Activated T-helper 2 cell treated with anti-CD3 and anti-CD28 coated beads, Interferon-gamma antibody, Interleukin-2, Interleukin-4, amounts not matched to agents 10 μg/mL and 5 μg/mL and 100 μg/mL, durations not matched to agents 14 hours and 24 hours and 36 hours (primary cell): ENCODE measurements at places on chromosomes 2 and 18. TPM values are rescaled to one million over a fixed set of nuclear protein-coding genes. Genes with fewer than 3 reads are reported as not detected.

- DNase-seq, result no peak
- H3K4me3 ChIP-seq, result no peak overlapping the region
- no peaks in the 10 kb centered on the region for H3K36me3 ChIP-seq
These were observed 43.9 kb upstream of the STPG4 start for GRCh38 chr2:47198985-47199451.

GRCh38 chr2:19711470-19712372 lies 190.1 kb downstream of the TTC32 start:
- peaks cover 4% of the 10 kb centered on the region for H3K27me3 ChIP-seq
- no peak overlapping the region for H3K27ac ChIP-seq
- no peak overlapping the region for H3K4me3 ChIP-seq

- no peaks in the 10 kb centered on the region for H3K27me3 ChIP-seq
- no peak overlapping the region for H3K27ac ChIP-seq
- no peak for DNase-seq
- H3K4me3 ChIP-seq, result no peak overlapping the region
- no peaks in the 10 kb centered on the region for H3K4me1 ChIP-seq
These were observed 26.3 kb downstream of the ERLEC1 start for GRCh38 chr2:53813151-53813550.

SPDYA gene
- total RNA-seq, result 1.5 and 1.8 TPM in 2 replicates

GRCh38 chr2:121722479-121722878 lies 14.2 kb downstream of the NIFK start:
- peaks cover 12% of the 10 kb centered on the region for H3K36me3 ChIP-seq
- peak overlapping the region; percentile 87 for H3K27ac ChIP-seq
- peaks cover 18% of the 10 kb centered on the region for H3K4me1 ChIP-seq
- H3K27me3 ChIP-seq, result no peaks in the 10 kb centered on the region

DNA sequence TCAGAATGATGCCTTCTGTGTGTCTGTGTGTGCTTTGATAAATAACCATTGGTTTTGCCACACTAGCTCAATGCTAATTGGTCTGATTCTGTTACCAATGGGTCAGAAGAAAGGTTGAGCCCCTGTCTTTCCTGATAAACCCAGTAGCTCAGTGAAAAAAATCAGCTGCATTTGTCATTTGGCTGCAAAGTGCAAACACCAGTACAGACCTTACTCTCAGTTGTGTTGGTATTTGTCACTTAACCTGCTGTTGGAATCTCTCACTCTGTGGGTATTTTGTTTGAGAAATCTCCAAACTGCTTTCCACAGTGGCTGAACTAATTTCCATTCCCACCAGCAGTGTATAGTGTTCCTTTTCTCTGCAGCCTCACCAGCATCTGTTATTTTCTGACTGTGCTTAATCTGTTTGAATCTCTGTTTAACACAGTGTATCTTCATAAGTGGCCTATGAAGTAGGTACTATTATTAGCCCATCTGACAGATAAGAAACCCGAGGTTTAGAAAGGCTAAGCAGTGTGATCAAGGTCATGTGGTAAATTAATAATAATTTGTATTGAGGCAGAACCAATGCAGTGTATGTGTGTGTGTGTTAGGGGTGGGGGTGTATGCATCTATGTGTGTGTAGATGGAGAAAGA lies 26.7 kb downstream of the LIMS1 start:
- H3K27ac ChIP-seq, result no peak overlapping the region
- DNase-seq, result no peak
- H3K4me3 ChIP-seq, result no peak overlapping the region
- H3K36me3 ChIP-seq, result peaks cover 5% of the 10 kb centered on the region

DNA sequence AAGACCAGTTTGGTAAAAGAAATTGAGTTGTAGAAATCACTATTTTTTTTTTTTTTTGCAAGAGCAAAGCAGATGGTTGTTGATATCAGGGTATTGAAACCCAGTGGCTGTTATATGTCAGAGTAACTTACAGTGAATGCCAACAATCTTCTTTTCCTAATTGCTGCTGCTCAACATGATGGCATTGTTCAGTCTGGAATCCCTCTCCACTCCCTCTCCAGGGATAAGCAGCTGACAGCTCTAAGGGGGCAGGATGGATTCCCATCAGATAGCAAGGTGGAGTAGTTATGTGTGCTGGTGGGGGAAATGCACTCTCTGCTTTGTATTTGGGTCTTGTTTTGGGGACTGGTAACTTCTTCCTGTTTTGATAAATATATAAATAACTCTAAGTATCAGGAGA lies 200.0 kb downstream of the PIK3C3 start:
- H3K4me3 ChIP-seq, result no peak overlapping the region
- DNase-seq, result no peak
- no peaks in the 10 kb centered on the region for H3K27me3 ChIP-seq
- H3K36me3 ChIP-seq, result no peaks in the 10 kb centered on the region

DNA sequence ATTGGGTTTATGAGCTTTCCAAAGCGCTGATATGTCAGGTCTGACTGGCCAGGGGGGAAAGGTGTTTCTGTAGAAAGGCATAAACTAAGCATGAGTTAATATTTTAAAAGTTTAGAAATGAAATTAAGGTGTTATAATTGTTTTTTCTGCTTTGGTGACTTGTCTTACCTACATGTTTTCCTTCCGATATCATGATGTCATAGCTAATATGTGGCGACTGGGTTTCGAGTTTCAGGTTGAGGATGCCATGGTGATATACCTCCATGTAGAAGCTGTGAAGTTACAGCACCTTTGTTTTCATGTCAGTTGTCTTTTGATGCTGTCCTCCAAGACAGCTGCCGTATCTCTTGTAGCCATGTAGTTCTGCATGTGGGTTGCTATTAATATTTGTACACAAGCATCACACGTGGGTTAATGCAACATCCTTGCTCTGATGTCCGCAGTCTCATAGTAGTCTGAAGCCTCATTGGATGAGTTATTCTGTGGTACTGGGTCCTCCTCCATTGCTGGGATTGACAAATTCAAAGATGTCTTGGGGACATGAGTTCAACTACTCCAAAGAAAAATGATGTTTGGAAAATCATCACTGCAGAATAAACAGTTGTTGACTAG lies 230.6 kb downstream of the PRKCE start:
- H3K4me3 ChIP-seq, result no peak overlapping the region
- DNase-seq, result no peak
- peaks cover 3% of the 10 kb centered on the region for H3K4me1 ChIP-seq
- H3K27me3 ChIP-seq, result no peaks in the 10 kb centered on the region
- H3K27ac ChIP-seq, result no peak overlapping the region

COLEC12 gene
- total RNA-seq, result not detected in 2 replicates

DNA sequence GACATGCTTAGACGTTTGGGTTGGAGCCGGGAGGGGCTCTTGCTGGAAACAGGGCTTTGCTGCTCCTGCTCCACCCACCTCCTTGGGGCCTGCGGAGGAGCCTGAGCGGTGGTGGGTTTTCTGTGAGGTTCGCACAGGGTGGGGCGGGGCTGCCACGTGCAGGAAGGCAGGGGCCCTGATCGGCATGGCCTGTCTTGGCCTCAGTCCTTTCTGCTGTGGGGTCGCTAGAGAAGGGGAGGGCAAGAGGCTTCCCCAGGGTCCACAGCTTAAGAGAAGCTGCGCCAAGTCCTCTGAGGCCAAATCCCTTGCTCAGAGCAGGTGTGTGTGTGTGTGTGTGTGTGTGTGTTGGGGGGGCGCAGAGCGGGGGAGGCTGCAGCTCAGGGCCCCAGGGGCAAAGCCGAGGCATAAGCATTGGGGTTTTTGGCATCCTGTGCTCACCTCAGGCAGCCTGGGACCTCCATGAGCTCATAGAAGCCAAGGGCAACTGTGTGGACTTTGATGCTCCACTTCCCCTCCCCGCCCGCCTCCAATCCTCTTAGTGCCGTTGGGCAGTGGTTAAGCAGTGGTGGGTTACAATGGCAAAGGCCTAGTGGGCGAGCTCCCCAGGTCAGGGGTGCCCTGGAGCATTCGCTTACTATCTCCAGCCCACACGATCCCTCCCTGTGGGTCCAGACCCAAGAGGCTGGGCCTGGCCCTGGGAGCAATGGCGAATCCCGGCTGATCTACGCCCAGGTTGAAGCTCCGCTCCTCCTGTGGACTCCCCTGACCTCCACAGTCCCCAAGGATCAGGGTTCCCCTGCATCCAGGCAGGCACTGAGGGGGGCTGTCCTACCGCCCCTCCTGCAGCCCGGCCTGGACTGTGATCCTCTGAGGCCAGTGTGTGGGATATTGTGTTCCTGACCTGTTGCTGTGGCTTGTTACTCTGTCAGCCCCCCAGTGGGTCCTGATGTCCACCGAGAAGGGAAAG lies 28.9 kb downstream of the TOGARAM2 start:
- H3K36me3 ChIP-seq, result no peaks in the 10 kb centered on the region
- no peaks in the 10 kb centered on the region for H3K27me3 ChIP-seq
- no peak overlapping the region for H3K4me3 ChIP-seq
- H3K27ac ChIP-seq, result peak overlapping the region; percentile 33
- DNase-seq, result no peak
